ENCODE measurements at places on chromosomes 6 and 20. TPM values are rescaled to one million over a fixed set of nuclear protein-coding genes. Genes with fewer than 3 reads are reported as not detected.

DNA sequence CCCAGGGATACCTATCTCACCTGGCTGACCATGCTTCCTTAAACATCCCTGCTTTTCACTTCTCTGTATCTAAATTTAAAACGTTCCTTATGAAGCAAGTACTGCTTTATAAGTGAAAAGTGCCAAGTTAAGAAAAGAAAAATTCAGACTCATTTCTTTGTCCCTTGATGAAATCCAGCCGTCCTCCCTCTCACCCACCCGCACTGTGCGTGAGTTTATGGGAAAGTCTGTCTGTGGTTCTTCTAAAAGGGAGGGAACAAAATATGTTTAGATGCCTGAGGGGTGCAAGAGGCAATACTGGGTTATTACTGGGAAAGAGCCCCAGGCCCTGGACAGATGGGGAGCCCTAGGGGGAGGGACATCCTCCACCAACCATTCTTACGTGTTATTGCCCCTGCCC is 31.2 kb downstream of the SPDEF start:
- DNase-seq, result no peak

- no peak for DNase-seq
These were observed 60.2 kb downstream of the TMEM242 start for GRCh38 chr6:157263146-157263545.

- DNase-seq, result no peak
These were observed 56.5 kb upstream of the DACT2 start for GRCh38 chr6:168376120-168376519.

DNA sequence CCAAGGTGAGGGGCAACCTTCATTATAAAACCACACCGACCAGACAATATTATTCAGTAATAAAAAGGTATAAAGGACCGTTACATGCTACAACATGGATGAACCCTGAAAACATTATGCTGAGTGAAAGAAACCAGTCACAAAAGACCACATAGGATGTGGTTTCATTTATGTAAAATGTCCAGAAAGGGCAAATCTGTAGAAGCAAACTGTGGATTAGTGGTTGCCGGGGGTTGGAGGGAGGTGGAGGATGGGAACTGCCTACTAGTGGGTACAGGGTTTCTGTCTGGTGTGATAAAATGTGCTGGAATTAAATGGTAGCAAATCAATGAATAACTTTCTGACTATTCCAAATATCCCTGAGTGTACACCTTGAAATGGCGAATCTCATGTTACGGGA is 10.2 kb upstream of the PRND start:
- no peak for DNase-seq

DNA sequence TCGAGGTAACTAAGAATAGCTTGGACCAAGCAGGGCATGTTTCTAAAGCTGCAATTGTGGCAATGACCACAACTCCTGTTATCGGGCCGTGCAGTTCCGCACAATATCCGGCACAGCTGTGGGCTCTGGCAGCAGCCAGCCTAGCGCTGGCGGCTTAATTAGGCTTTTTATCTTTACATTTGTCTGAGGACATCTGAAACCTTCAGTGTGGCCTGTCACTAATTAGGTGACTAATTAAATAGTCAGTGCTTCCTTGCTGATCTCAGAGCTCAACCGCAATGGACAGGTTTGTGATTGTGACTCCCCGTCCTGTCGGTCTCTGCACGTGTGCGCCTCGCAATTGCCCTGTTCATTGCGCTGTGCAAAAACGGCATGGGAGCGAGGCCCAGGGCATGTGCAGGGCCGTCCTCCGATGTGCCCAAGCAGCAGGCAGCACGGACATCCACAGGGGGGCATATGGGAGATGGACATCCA is 134.8 kb upstream of the INSM1 start:
- DNase-seq, result no peak

The GLP1R gene
- not detected for total RNA-seq

The SFT2D1 gene
- 9.2 TPM for total RNA-seq

The BPIFA1 gene
- total RNA-seq, result not detected

The C6orf163 gene
- not detected for total RNA-seq

- no peak for DNase-seq
These were observed 265.5 kb downstream of the DLL1 start for GRCh38 chr6:170025341-170025911.

GRCh38 chr6:83193747-83194566 is 800 bp downstream of the RWDD2A start:
- DNase-seq, result peak; percentile 34

The LZTS3 gene
- 4.6 TPM for total RNA-seq

DNA sequence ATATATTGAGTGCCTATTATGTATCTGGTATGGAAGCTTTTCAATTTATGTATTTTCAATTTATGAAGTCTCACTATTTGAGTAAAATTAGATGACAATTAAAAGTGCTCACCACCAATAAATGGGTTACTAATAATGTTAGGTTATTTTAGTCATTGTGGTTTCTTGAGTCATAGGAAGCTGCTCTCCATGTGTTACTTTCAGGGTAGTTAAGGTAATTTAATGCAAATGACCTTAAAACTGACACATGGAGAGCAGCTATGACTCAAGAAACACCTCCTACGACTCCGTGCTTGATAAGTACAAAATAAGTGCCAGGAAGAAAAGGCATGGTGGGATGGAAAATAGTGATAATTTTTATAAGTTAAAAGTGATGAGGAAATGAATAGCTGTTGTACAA is 16.5 kb upstream of the TINAG start:
- DNase-seq, result peak; percentile 65

The SNHG17 gene
- 44.4 TPM for total RNA-seq

DNA sequence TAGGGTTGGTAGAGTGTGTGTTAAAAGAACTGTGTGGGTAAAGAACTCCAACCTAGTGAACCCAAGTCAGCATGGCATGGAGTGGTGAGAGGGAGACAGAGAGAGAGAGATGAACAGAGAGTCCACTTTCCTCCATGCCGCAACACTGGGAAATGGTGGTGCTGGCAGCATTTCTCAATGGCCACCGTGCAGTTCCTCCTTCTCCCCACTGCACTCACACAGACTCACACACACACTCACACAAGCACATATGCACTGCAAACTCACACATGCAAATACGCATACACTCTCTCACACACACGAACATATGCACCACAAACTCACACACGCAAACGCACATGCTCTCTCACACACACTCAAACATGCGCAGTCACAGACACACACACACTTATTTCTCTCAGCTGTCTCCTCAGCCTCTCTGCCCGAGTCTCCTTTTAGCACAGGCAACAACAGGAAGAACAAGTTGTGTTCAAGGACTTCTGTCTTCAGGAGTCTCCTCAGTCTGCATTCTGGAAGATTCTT is 66.5 kb upstream of the LY86 start:
- no peak for DNase-seq

GRCh38 chr6:117601811-117602150 is 530 bp downstream of the GOPC start:
- DNase-seq, result no peak

GRCh38 chr6:168385037-168385759 is 55.8 kb upstream of the SMOC2 start:
- DNase-seq, result no peak

DNA sequence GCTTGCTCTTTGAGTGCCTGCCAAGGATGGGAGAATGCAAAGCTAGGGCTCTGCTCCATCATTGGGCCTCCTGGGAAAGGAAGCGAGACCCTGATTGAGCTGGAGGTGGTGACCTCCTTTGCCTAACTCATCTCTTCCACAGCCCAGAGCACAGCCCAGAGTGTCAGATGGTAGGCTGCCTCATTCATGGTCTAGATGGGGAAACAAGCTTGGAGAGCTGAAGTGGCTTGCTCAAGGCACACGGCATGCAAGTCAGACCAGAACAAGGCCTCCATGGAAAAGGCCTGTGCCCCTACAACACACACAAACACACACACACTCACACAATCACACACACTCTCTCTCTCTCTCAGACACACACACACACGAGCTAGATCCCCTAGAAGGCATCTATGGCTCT is 17.5 kb downstream of the TGM3 start:
- no peak for DNase-seq

The PRL gene
- total RNA-seq, result not detected

DNA sequence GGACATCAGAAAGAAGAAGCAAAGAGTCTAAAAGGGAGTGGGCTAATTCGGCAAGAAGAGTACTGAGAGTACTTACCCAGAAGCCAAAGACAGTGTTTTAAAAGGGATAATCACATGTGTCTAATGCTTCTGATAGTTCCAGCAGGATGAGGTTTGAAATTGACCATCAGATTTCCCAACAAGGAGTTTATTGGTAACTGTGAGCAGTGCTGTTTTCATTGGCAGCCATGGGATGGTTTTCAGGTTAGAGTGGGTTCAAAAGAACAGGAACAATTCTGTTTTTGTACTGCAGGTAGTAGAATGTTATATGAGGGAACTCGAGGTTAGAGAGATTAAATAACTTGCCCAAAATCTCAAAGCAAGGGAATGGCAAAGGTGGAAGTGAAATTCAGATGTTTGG is 8.5 kb downstream of the RNF217 start:
- no peak for DNase-seq

- DNase-seq, result no peak
These were observed 58.1 kb upstream of the SHLD1 start for GRCh38 chr20:5691918-5692618.

DNA sequence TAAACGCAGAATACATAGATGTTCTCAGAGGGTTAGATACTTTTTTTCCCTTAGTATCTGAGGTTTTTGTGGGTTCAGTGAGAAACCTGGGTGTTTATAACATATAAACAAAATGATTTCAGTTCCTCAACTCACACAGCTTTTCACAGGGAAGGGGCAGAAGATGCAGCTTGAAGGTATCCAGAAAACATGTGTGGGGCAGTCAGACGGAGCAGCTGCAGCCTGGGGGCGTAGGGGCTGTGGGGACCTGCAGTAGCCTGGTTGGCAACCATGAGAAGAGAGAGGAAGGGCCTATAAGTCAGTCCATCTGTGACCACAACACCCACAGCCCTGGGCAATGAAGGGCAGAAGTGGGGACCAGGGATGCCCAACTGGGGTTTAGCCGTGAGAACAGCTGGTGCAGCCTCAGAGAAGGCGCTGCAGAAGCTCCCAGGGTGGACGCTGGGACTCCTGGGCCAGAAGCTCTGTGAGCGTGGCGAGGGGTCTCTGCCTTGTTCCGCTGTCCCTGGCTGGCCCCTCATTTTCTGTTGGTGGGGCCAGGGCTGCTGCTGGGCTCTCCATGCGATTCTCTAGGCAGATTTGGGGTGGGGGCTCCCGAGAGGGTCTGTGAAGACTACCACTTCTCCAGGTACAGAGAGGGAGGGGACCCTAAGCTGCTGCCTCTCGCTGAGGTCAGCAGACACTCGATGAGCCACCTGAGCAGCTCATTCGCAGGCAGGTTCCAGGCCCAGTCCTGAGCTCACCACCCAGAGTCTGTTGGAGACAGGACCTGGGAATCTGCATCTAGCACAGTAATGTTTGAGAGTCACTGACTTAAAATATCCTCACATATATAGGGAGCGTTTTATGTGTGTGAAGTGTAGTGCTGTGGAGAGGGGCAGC is 181.2 kb downstream of the ZDHHC14 start:
- no peak for DNase-seq

The PRDM1 gene
- total RNA-seq, result 0.37 TPM

DNA sequence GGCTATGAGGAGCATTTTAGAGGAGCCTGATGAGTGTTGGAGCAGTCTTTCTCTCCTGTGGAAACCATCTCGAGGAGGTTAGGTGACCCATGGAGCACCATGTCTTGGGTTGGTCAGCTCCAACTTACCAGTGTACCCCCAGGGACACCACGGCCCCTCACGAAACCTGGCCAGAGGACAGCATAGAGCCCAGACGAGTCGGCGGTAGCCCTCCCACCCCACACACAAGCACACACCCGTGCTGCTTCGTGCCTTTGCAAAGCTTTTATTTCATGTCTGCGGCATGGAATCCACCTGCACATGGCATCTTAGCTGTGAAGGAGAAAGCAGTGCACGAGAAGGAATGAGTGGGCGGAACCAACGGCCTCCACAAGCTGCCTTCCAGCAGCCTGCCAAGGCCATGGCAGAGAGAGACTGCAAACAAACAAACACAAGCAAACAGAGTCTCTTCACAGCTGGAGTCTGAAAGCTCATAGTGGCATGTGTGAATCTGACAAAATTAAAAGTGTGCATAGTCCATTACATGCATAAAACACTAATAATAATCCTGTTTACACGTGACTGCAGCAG is 53.6 kb downstream of the EZR start:
- no peak for DNase-seq

- DNase-seq, result no peak
These were observed 121.6 kb upstream of the BEND6 start for GRCh38 chr6:56833127-56833791.

The TAAR5 gene
- total RNA-seq, result not detected

DNA sequence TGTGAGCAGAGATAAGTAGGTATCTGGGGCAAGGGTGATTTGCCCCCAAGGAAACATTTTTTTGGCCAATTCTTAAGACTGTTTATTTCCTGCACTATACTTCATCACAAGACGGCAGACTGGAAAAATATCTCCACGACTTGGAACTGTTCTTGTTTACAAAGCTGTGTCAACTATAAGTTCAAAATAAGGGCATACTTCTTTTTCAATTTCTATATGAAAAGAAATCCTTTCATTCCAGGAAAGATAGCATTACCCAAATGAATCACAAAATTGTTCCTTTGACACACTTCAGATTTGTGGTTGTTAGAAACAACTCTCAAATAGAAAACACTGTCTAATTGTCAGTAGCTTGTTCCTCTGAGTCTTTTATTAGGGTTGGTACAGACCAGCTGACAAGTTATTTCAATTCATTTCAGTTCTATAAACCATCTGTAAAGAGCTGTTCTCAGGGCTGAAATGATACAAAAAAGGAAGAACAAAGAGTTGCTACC is 212.9 kb upstream of the PRDM1 start:
- no peak for DNase-seq

The SLC17A1 gene
- total RNA-seq, result 0.64 TPM

GRCh38 chr6:51019806-51020205 is 201.1 kb downstream of the TFAP2B start:
- no peak for DNase-seq

The CDH22 gene
- 0.07 TPM for total RNA-seq

The AIF1 gene
- total RNA-seq, result not detected

The OSER1 gene
- 72.4 TPM for total RNA-seq

- peak; percentile 44 for DNase-seq
These were observed 5.5 kb downstream of the HTR1B start for GRCh38 chr6:77457720-77458349.

The COL21A1 gene
- total RNA-seq, result not detected

GRCh38 chr6:35635601-35636597 is 52.8 kb downstream of the FKBP5 start:
- no peak for DNase-seq

The PANK2 gene
- total RNA-seq, result 48.8 TPM

The RIPOR2 gene
- 2.3 TPM for total RNA-seq

GRCh38 chr20:47605673-47606413 is 104.2 kb downstream of the NCOA3 start:
- no peak for DNase-seq

- DNase-seq, result peak; percentile 84
These were observed 4.3 kb downstream of the CALHM4 start for GRCh38 chr6:116557893-116558292.

- peak; percentile 89 for DNase-seq
These were observed 172.4 kb downstream of the PLCB4 start for GRCh38 chr20:9241232-9241692.

GRCh38 chr6:81487489-81487888 is 265.0 kb downstream of the TENT5A start:
- no peak for DNase-seq

GRCh38 chr6:149384464-149384863 is 15.6 kb upstream of the SUMO4 start:
- DNase-seq, result no peak

All from Caki2 (cell line).